ENCODE measurements at places on chromosomes 13 and 19.

DNA sequence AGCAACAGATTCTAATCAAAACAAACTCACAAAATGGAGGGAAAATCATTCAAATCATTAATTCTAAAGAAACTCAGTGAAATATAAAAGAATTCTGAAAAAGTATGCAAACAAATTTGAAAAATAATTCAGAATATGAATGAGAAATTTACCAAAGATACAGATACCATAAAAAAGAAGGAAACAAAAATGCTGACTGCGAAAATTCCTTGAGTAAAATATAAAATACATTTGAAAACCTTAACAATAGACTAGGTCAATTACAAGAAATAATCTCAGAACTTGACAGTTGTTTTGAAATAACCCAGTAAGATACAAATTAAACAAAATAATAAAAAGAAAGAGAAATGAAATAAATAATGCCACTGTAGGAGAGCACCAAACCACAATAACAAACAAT, 1289.0 kb downstream of the SLITRK1 start:
- H3K27ac ChIP-seq: no peak overlapping the region
- no peak overlapping the region for H3K4me3 ChIP-seq
- no peaks in the 10 kb centered on the region for H3K27me3 ChIP-seq

GRCh38 chr19:31113293-31113692, 235.9 kb downstream of the TSHZ3 start:
- no peak for DNase-seq
- H3K36me3 ChIP-seq: no peaks in the 10 kb centered on the region
- H3K27me3 ChIP-seq: peaks cover 23% of the 10 kb centered on the region

DNA sequence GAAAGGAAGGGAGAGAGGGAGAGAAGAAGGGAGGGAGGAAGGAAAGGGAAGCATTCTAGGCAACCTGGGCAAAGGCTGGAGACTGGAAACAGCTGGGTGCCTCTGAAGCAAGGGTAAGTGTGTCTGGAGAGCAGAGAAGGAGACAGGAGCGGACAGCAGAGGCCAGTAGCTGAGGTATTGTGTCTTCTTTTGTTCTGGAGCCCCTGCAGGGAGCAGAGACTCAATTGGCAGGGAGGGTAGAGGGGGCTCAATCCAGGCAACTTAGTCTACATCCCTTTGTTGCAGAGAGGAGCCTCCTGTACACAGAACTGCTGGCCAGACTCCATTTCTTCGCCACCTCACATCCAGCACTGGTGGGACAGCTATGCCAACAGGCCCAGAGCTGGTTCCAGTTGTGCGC, 53.2 kb downstream of the NWD1 start:
- no peaks in the 10 kb centered on the region for H3K4me1 ChIP-seq
- no peaks in the 10 kb centered on the region for H3K36me3 ChIP-seq
- no peak overlapping the region for H3K27ac ChIP-seq
- no peak for DNase-seq
- no peak overlapping the region for H3K4me3 ChIP-seq

- no peak overlapping the region for H3K27ac ChIP-seq
- no peak for DNase-seq
- H3K4me1 ChIP-seq: no peaks in the 10 kb centered on the region
Observed at GRCh38 chr13:111590796-111591195, 270.4 kb downstream of the TEX29 start.

GRCh38 chr13:76992548-76993001, 694 bp downstream of the CLN5 start:
- H3K27me3 ChIP-seq: no peaks in the 10 kb centered on the region
- peaks cover 41% of the 10 kb centered on the region for H3K4me1 ChIP-seq
- peak overlapping the region; percentile 94 for H3K4me3 ChIP-seq
- DNase-seq: peak; percentile 35

DNA sequence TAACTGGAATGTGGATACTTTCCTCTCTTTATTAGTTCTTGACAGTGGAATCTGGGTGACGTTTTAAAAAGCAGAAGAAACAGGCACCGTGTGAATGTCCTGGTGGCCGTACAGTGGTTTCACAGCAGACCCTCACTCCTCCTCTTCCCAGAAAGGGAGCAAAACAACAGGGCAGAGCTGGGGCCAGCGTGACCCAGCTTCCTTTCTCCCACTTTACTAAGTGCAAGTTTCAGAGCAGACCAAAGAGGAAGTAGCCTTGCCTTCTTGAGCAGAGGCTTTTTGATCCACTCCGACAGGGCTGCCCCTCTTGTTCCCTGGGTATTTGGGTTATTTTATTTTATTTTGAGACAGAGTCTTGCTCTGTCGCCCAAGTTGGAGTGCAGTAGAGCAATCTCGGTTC, 19.6 kb upstream of the C19orf33 start:
- no peak overlapping the region for H3K27ac ChIP-seq
- H3K4me3 ChIP-seq: no peak overlapping the region
- H3K4me1 ChIP-seq: peaks cover 11% of the 10 kb centered on the region
- no peaks in the 10 kb centered on the region for H3K27me3 ChIP-seq
- no peak for DNase-seq

GRCh38 chr13:107799001-107799400, 416.3 kb downstream of the LIG4 start:
- H3K4me3 ChIP-seq: no peak overlapping the region
- H3K27me3 ChIP-seq: no peaks in the 10 kb centered on the region
- H3K27ac ChIP-seq: no peak overlapping the region
- DNase-seq: no peak
- H3K36me3 ChIP-seq: no peaks in the 10 kb centered on the region

GRCh38 chr13:112057736-112058518, 9.0 kb upstream of the SOX1 start:
- no peak for DNase-seq
- H3K4me3 ChIP-seq: no peak overlapping the region
- no peak overlapping the region for H3K27ac ChIP-seq
- H3K4me1 ChIP-seq: peaks cover 3% of the 10 kb centered on the region
- H3K36me3 ChIP-seq: peaks cover 3% of the 10 kb centered on the region
- H3K27me3 ChIP-seq: peaks cover 66% of the 10 kb centered on the region

DNA sequence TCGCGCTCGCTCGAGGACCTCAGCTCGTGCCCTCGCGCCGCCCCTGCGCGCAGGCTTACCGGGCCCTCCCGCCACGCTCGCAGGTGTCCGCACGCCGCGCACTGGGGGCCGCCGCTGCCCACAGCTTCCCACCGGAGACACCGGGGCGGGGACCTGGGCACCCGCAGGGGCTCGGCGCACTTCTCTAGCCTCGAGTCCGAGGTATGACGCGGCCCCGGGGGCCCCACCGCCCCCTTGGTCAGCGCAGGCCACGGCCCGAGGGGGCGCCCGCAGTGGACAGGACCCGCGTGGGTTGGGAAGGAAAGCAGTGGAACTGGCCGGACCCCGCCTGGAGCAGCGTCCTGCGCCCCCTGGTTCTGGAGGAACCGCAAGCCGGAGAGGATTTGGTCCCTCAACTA, 2.1 kb upstream of the GRWD1 start:
- DNase-seq: no peak
- H3K4me3 ChIP-seq: no peak overlapping the region
- H3K4me1 ChIP-seq: peaks cover 28% of the 10 kb centered on the region
- H3K27me3 ChIP-seq: peaks cover 19% of the 10 kb centered on the region
- no peak overlapping the region for H3K27ac ChIP-seq

GRCh38 chr13:110984381-110984780, 69.5 kb upstream of the ANKRD10 start:
- H3K27me3 ChIP-seq: peaks cover 24% of the 10 kb centered on the region
- no peak overlapping the region for H3K27ac ChIP-seq
- no peak overlapping the region for H3K4me3 ChIP-seq

DNA sequence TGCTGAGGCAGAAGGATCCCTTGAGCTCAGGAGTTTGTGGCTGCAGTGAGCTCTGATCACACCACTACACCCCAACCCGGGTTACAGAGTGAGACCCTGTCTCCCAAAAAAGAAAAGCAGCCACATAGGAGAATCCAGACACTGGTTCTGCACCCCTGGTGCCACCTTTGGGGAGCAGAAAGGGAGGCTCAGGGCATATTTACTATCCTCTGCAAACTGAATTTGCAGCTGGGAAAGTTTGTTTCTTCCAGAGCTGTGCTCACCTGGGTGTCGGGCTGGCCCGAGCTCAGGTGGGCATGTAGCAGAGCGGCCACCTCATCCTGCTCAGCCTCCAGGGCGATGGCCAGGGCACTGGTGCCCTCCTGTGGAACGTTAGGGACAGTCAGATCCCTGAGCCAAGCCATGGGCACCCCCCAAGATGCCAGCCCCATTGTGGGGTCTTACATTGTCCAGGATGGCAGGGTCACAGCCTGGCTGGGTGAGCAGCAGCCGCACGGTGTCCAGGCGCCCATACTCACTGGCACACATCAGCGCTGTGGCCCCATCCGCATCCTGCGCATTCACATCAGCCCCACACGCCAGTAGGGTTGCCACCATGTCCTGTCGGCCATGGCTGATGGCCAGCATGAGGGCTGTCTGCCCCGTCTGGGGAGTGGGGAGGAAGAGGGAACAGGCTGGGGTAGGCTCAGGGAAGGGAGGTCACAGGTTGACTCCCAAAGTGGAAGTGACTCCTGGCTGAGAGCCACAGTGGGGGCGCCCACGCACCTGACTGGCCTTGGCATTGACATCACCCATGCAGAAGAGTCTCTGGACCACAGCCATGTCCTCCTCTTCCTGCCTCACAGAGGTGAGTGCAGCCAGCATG, 3.1 kb downstream of the RPS28 start:
- peak overlapping the region; percentile 8 for H3K4me3 ChIP-seq
- DNase-seq: no peak
- no peak overlapping the region for H3K27ac ChIP-seq
- no peaks in the 10 kb centered on the region for H3K27me3 ChIP-seq

- peaks cover 4% of the 10 kb centered on the region for H3K4me1 ChIP-seq
- peaks cover 29% of the 10 kb centered on the region for H3K36me3 ChIP-seq
- no peaks in the 10 kb centered on the region for H3K27me3 ChIP-seq
- no peak for DNase-seq
Observed at GRCh38 chr13:40798380-40798779, 9.0 kb downstream of the SLC25A15 start.

DNA sequence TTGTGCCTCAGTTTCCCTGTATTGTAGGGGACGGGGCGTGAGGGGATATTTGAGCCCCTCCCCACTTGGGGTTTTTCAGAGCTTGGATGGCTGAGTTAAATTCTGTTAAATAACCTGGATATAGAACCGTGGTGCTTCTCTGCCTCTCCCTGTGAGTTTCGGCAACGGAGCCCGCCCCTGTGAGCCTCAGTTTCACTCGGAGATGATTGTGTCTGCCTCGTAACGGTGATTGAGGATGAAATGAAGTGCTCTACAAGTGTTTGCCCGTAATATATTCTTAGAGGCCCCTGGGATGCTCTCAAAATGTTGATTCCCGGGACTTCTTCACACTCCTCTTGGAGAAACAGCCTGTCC, 509 bp downstream of the KXD1 start:
- peak; percentile 29 for DNase-seq
- peak overlapping the region; percentile 86 for H3K4me3 ChIP-seq
- H3K27me3 ChIP-seq: no peaks in the 10 kb centered on the region
- peaks cover 13% of the 10 kb centered on the region for H3K4me1 ChIP-seq
- peaks cover 17% of the 10 kb centered on the region for H3K36me3 ChIP-seq
- H3K27ac ChIP-seq: peak overlapping the region; percentile 94

- no peak overlapping the region for H3K4me3 ChIP-seq
- no peak overlapping the region for H3K27ac ChIP-seq
- H3K27me3 ChIP-seq: peaks cover 2% of the 10 kb centered on the region
- DNase-seq: no peak
Observed at GRCh38 chr19:42455621-42456081, 12.9 kb upstream of the CXCL17 start.

DNA sequence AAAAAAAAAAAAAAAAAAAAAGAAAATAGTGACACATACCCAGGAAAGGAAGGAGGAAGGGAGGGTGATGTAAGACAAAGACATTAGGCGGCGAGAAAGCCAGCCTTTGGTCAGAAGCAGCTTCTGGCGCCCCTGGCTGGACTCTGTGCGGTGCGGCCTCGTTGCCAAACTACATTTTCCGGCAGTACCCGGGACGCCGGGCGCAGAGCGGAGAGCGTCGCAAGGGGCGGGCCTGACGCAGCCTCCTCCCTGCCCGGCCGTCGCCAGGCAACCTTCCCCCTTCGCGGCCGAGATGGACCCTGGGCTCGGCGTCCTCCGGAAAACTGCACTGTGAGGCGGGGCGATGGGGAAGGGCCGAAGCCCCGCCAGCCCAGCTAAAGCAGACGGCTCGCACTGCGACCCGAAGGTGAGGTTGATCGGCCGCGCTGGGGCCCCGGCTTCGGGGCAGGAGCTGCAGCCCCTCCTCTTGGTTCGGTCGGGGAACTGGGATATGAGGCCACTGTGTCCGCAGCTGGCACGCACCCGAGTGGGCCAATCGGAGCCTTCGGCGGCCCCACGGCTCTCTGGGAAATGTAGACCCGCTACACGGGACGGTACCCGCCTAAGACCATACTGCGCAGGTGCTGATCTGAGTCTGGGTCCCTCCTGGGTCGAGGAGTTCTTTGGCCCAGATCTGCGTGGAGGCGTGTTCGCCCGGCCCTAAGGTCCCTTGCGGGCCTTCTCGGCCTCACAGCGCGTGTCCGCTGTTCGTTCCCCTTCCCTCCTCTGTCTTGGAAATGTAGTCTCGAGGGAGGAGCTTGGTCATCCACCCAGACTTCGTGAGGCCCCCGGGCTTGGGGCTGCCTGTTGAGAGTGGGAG, 2.3 kb upstream of the MZF1 start:
- peak overlapping the region; percentile 88 for H3K4me3 ChIP-seq
- H3K4me1 ChIP-seq: peaks cover 51% of the 10 kb centered on the region
- peak; percentile 90 for DNase-seq
- no peaks in the 10 kb centered on the region for H3K27me3 ChIP-seq

DNA sequence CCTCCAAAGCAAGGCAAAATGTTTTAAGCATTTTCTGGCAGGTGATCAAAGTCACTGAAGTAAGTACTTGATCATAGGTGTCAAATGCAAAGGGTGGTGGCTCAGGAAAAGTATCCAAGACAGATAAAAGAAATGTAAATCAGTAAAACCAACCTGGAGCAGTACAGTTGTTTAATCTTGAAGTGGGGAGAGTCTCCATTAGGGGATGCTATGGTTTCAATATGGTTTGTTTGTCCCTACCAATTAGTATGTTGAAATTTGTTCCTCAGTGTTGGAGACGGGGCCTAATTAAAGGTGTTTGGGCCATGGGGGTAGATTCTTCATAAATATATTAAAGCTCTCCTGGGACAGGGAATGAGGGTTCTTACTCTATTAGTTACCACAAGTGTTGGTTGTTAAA, 1781.7 kb upstream of the PRR20A start:
- no peak for DNase-seq
- H3K4me1 ChIP-seq: no peaks in the 10 kb centered on the region
- H3K36me3 ChIP-seq: no peaks in the 10 kb centered on the region
- H3K27ac ChIP-seq: no peak overlapping the region

GRCh38 chr13:44465318-44465717, 91.7 kb downstream of the SERP2 start:
- no peaks in the 10 kb centered on the region for H3K36me3 ChIP-seq
- no peak overlapping the region for H3K27ac ChIP-seq
- no peaks in the 10 kb centered on the region for H3K4me1 ChIP-seq
- H3K27me3 ChIP-seq: no peaks in the 10 kb centered on the region

DNA sequence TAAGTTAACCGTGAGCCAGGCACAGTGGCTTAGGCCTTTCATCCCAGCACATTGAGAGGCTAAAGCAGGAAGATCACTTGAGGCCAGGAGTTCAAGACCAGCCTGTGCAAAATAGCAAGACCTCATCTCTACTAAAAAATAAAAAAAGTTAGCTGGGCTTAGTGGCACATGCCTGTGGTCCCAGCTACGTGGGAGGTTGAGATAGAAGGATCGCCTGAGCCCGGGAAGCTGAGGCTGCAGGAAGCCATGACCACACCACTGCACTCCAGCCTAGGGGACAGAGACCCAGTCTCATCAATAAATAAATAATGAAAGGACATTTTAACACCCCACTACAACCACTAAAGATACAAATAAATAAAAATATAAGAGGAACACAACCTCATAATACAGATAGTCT, 21.6 kb downstream of the LSM14A start:
- H3K27ac ChIP-seq: no peak overlapping the region
- H3K36me3 ChIP-seq: peaks cover 5% of the 10 kb centered on the region
- H3K4me3 ChIP-seq: no peak overlapping the region
- peaks cover 34% of the 10 kb centered on the region for H3K4me1 ChIP-seq

All from activated CD4-positive, alpha-beta memory T cell treated with anti-CD3 and anti-CD28 coated beads for 36 hours (primary cell).